ENCODE measurements at places on chromosomes 7 and 10.

DNA sequence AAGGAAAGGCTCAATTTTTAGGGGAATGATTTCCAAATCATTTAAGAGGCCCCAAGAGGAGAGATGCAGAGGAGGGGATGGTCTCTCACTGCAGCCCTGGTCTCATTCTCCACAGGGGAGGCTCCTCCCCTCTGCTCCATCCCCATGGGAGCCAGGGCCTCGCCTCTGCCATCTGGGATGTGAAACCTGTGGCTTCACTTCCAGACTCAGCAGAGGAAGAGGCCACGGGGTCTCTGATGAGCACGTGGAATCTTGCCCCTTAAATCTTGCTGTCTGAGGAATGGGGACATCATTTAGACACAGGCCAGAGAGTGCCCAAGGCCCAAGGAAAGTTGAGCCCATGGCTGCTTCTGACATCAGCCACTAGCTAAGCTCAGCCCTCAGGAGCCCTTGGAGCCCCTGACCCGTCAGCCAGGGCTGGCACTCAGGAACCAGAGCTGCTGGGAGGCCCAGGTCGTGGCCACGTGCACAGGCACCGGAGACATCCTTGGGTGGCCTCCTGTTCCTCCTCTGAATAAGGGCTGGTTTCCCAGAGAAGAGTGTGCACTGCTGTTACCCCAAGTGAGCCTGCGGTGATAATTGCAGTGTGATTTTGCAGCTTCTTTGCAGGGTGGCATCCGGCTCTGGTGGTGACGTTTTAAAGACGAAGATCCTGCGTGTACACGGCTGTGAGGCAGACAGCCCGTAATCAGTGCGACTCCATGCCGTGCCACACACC, 50.5 kb downstream of the VIPR2 start:
- DNase-seq, result no peak

DNA sequence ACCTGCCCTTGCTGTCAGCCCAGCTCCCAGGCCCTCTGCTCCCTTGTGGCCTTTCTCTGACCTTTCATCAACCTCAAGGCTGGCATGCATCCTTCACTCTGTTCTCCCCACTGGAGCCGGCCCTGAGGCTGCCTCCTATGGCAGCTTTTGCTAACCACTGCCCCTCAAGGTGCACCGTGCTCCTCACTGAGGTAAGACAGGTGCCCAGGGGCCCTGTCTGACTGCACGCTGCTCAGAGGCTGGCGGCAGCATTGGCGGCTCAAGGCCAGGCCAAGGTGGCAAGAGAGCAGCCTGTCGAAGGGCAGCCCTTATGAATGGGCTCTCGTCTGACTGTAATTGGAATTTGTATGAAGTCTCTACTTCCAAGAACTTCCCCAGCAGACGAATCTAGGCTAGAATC, 172.6 kb downstream of the ZNF248 start:
- no peak for DNase-seq

- no peak for DNase-seq
Observed at GRCh38 chr10:23869548-23869947, 339.4 kb upstream of the KIAA1217 start.

- no peak for DNase-seq
Observed at GRCh38 chr7:139299296-139299695, 41.8 kb upstream of the FMC1 start.

- DNase-seq, result no peak
Observed at GRCh38 chr7:138954545-138955475, 26.4 kb downstream of the KIAA1549 start.

DNA sequence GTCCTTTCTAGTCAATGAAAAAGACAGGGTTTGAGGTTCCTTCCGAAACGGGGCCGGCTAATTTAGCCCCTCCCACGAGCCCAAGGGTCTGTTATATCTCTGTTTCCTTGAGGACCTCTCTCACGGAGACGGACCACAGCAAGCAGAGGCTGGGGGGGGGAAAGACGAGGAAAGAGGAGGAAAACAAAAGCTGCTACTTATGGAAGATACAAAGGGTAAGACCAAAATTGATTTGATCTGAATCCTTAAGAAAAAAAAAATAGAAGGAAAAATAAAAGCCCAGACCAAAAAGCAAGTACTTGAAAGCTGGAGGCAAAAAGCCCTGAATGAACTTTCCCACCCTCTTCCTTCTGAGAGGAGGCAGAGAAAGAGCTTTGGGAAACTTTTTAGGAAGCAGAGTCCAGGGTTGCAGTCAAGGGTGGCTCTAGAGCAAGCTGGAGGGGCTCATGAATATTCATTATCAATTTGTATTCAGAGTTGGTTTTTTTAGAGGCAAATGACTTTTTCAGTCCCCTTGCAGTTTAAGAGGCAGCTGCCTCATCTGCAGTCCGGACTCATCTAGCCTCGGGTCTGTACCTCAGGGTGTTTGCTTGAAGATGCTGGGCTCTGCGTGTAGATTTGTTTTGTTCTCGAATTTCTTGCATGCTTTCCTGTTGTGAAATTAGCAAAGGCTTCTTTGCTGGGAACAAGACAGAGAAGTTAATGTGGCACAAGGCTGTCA, at the start of gene ENTPD1:
Gene ENTPD1, plus strand, starts transcription at position 123 of the 721 bp plus-strand sequence. Its CDS starts 77 bp downstream, at position 200.
- DNase-seq, result no peak

- no peak for DNase-seq
Observed at GRCh38 chr7:94245500-94245899, 149.2 kb upstream of the COL1A2 start.

GRCh38 chr7:141102436-141102835, 28.6 kb downstream of the TMEM178B start:
- DNase-seq, result no peak

DNA sequence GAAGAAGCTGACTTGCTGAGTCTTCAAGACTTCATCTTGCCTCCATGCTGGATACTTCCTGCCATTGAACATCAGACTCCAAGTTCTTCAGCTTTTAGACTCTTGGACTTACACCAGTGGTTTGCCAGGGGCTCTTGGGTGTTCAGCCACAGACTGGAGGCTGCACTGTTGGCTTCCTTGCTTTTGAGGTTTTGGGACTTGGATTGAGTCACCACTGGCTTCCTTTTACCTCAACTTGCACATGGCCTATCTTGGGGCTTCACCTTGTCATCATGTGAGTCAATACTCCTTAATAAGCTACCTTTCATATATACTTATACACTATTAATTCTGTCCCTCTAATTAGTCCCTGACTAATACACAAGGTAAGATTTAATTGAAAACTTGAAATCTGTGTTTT, 361.7 kb upstream of the SEMA3C start:
- DNase-seq, result no peak

- no peak for DNase-seq
Observed at GRCh38 chr7:34138483-34138882, 233.1 kb downstream of the BMPER start.
